Neuronal stem cell (in vitro differentiated cells): ENCODE measurements at places on chromosomes 6 and 20.

GRCh38 chr6:90111387-90111786 is 185.3 kb downstream of the BACH2 start:
- no peaks in the 10 kb centered on the region for H3K36me3 ChIP-seq
- H3K4me1 ChIP-seq, result peaks cover 6% of the 10 kb centered on the region
- no peak overlapping the region for H3K4me3 ChIP-seq
- no peak for DNase-seq
- H3K27ac ChIP-seq, result no peak overlapping the region
- H3K27me3 ChIP-seq, result no peaks in the 10 kb centered on the region

GRCh38 chr20:35598899-35599775 is 16.5 kb upstream of the SPAG4 start:
- H3K27me3 ChIP-seq, result peaks cover 83% of the 10 kb centered on the region
- no peak for DNase-seq
- H3K4me1 ChIP-seq, result peaks cover 10% of the 10 kb centered on the region
- H3K36me3 ChIP-seq, result no peaks in the 10 kb centered on the region
- H3K4me3 ChIP-seq, result no peak overlapping the region

DNA sequence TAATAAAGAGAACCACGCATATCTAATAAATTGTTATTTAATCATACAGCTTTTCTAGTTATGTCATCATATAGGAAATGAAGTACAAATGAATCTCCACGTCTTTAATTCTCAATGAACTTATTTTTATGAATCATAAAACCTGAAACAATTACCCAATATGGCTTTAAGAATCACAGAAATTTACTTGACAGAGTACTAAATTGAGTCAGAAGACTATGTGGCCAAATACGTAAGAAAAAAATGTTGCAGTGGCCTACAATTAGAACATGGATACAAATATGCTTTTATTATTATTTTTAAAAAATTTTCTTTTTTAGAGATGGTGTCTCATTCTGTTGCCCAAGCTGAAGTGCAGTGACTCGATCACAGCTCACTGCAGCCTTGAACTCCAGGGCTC is 584.7 kb upstream of the SLC35B3 start:
- no peak overlapping the region for H3K27ac ChIP-seq
- no peaks in the 10 kb centered on the region for H3K4me1 ChIP-seq
- no peaks in the 10 kb centered on the region for H3K36me3 ChIP-seq
- no peak overlapping the region for H3K4me3 ChIP-seq
- no peaks in the 10 kb centered on the region for H3K27me3 ChIP-seq

DNA sequence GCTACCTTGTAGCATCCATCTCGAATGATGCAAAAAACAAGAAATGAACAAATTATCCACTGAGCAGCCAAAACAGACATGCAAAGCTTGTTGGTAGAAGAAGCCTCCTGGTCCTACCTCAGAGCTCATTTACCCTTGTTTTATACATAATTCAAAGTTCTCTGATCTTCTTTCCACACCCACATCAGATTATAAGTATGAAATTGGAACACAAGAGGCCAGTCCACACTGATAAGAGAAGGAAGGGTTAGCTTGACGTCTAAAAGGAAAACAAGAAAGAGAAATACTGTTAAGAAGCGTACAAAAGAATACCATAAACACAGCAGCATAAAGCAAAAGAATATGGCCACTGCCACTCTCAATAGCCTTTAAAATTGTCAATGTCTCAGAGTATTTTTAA is 49.7 kb downstream of the FAM83B start:
- H3K27me3 ChIP-seq, result no peaks in the 10 kb centered on the region
- H3K4me3 ChIP-seq, result no peak overlapping the region
- H3K4me1 ChIP-seq, result no peaks in the 10 kb centered on the region
- DNase-seq, result no peak

- no peak overlapping the region for H3K27ac ChIP-seq
- H3K36me3 ChIP-seq, result no peaks in the 10 kb centered on the region
- no peak overlapping the region for H3K4me3 ChIP-seq
- no peaks in the 10 kb centered on the region for H3K27me3 ChIP-seq
- no peak for DNase-seq
These were observed 547.5 kb downstream of the COL12A1 start for GRCh38 chr6:74658391-74658790.

- H3K36me3 ChIP-seq, result no peaks in the 10 kb centered on the region
- DNase-seq, result no peak
- H3K27ac ChIP-seq, result no peak overlapping the region
- no peak overlapping the region for H3K4me3 ChIP-seq
- no peaks in the 10 kb centered on the region for H3K27me3 ChIP-seq
These were observed 266.1 kb upstream of the PTCHD4 start for GRCh38 chr6:48377115-48377514.

GRCh38 chr6:167951781-167952511 is 45.5 kb upstream of the KIF25 start:
- H3K27me3 ChIP-seq, result no peaks in the 10 kb centered on the region
- H3K27ac ChIP-seq, result no peak overlapping the region
- no peak overlapping the region for H3K4me3 ChIP-seq
- H3K36me3 ChIP-seq, result peaks cover 41% of the 10 kb centered on the region
- no peak for DNase-seq

DNA sequence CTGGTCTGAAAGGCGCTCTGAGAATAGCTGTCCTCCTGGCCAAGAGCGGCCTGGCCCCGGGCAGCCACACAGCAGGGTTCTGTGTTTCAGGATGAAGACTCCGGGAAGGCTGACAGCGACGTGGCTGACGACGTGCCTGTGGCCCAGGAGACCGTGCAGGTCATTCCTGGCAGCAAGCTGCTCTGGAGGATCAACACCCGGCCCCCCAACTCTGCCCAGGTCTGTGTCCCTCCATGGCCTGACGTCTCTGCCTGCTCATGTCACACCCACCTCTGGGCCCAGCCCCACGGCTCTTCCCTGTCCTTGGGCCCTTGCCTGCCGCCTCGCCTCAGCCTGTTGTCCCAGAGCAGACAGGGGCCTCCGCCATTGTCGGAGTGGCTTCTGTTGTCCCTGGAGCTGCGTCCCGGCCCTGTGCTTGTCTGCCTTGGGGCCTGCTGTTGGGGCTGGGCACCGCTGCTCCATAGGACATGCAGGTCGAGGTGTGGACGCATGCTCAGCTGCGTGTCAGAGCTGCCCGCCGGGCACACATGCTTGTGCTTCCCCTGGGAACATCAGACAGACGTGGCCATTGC is 16.2 kb upstream of the ADRM1 start:
- no peaks in the 10 kb centered on the region for H3K27me3 ChIP-seq
- no peak for DNase-seq
- H3K4me3 ChIP-seq, result no peak overlapping the region
- no peak overlapping the region for H3K27ac ChIP-seq

DNA sequence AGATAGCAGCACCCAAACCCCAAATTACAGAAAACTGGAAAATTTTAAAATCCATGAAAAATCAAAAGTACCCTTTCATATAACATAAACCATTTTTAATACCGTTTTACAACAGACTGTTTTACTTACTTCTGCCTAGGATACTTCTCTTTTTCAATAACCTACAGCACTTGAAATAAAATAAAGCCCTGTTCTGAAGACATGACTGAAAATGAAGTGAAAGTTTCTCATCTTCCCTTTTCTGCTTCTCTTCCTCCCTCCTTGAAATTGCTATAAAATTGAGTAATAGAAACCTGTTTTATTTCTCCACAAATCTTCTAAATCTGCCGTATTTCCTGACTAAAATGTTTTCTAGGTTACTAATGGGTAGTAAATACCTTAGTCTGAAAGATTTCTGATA is 20.3 kb downstream of the MMS22L start:
- no peak overlapping the region for H3K27ac ChIP-seq
- no peaks in the 10 kb centered on the region for H3K4me1 ChIP-seq
- no peak for DNase-seq
- H3K4me3 ChIP-seq, result no peak overlapping the region
- H3K27me3 ChIP-seq, result no peaks in the 10 kb centered on the region

- H3K4me1 ChIP-seq, result no peaks in the 10 kb centered on the region
- H3K27me3 ChIP-seq, result no peaks in the 10 kb centered on the region
- no peak for DNase-seq
- no peaks in the 10 kb centered on the region for H3K36me3 ChIP-seq
- no peak overlapping the region for H3K4me3 ChIP-seq
These were observed 149.7 kb upstream of the ENPP5 start for GRCh38 chr6:46320505-46320904.

DNA sequence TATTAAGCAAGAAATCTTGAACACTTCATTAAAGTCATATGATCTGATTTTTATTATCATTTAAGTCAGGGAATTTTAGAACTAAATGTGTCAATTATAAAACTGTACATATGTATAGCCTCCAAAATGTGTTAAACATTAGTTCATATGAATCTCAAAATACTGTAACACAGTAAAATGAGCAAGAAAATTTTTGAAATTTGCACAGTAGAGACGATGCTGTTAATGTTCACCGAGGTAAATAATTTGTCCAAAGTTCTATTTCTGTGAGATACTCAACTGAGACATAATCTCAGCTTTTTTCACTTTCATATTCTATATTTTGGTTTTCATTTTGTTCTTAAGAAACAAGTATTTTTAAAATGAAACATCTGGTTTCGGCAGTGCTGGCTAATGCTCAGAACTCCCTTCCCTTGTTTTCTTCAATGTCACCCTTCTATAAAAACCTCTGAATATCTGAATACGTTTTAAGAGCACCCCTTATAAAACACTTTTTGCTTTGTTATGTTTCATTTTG is 353.1 kb downstream of the LAMA2 start:
- H3K4me1 ChIP-seq, result no peaks in the 10 kb centered on the region
- H3K36me3 ChIP-seq, result no peaks in the 10 kb centered on the region
- no peak for DNase-seq
- H3K4me3 ChIP-seq, result no peak overlapping the region
- H3K27me3 ChIP-seq, result no peaks in the 10 kb centered on the region

- no peaks in the 10 kb centered on the region for H3K27me3 ChIP-seq
- H3K4me1 ChIP-seq, result no peaks in the 10 kb centered on the region
- H3K4me3 ChIP-seq, result no peak overlapping the region
- DNase-seq, result no peak
These were observed 15.6 kb downstream of the RRBP1 start for GRCh38 chr20:17666481-17666880.

GRCh38 chr6:138107078-138107751 is at the start of gene PERP:
Gene PERP (minus strand): TSS chr6:138107419. CDS start chr6:138107340, 79 bp downstream.
- no peaks in the 10 kb centered on the region for H3K36me3 ChIP-seq
- H3K4me3 ChIP-seq, result peak within 1 kb of the TSS; percentile 97
- peak within 1 kb of the TSS; percentile 22 for H3K27ac ChIP-seq
- H3K4me1 ChIP-seq, result peaks cover 2% of the 10 kb centered on the region

- H3K36me3 ChIP-seq, result no peaks in the 10 kb centered on the region
- H3K4me1 ChIP-seq, result peaks cover 3% of the 10 kb centered on the region
- H3K27ac ChIP-seq, result peak overlapping the region; percentile 71
These were observed 805 bp upstream of the STX16 start for GRCh38 chr20:58650181-58650775.

- H3K4me1 ChIP-seq, result no peaks in the 10 kb centered on the region
- no peak for DNase-seq
- H3K36me3 ChIP-seq, result no peaks in the 10 kb centered on the region
- H3K27me3 ChIP-seq, result no peaks in the 10 kb centered on the region
These were observed 254.3 kb downstream of the THBS2 start for GRCh38 chr6:168999392-168999791.

DNA sequence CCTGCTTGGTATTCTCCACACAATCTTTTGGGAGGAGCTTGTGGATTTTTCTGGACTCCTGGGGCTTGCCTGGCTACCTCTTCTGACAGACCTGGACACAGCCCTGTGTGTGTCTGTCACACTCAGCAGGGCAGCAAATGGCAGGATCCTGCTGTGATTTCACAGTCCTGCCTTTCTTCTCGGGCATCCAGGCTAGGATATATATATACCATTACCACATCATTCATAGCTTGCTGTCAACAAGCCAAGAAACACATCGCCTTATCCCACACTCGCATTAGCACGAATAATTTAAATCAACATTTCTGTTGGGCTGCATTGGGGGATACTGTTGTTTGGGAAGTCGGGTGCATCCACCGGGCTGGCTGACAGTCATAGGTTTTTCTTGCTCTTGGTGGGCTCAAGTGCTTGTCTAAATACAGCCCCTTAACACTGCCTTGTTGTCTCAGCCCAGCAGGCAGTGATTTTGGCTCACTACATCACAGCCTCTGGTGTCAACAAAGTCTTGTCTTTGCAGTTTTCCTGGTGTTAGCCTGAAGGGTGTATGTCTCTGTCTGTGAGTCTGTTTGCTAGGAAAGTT is 154.9 kb upstream of the FERMT1 start:
- no peak overlapping the region for H3K4me3 ChIP-seq
- DNase-seq, result no peak
- H3K27ac ChIP-seq, result no peak overlapping the region
- no peaks in the 10 kb centered on the region for H3K36me3 ChIP-seq

GRCh38 chr20:50523552-50524167 is 13.5 kb downstream of the PTPN1 start:
- H3K4me3 ChIP-seq, result no peak overlapping the region
- no peaks in the 10 kb centered on the region for H3K27me3 ChIP-seq
- peaks cover 15% of the 10 kb centered on the region for H3K36me3 ChIP-seq
- peaks cover 10% of the 10 kb centered on the region for H3K4me1 ChIP-seq

GRCh38 chr20:12557224-12557623 is 451.5 kb upstream of the SPTLC3 start:
- H3K4me3 ChIP-seq, result no peak overlapping the region
- DNase-seq, result no peak
- no peaks in the 10 kb centered on the region for H3K27me3 ChIP-seq
- H3K4me1 ChIP-seq, result no peaks in the 10 kb centered on the region
- no peaks in the 10 kb centered on the region for H3K36me3 ChIP-seq
- no peak overlapping the region for H3K27ac ChIP-seq

DNA sequence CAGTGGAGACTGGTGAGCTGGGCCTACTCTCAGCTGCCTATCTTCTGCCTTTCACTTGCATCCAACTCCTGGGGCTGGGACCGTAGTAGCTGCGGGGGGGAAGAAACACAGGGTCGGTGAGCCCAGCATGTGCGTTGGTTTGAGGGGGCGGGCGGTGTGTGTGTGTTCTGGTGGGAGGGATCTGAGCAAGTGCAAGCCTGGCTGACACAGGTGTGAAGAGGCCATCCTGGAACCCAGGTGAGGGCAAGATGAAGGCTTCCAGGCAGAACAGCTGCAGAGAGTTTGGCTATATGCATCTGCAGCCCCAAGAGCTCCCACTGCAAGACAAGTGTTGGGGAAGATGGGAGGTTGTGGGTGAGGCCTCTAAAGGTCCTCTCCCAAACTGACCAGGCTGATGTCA is 30.6 kb downstream of the MOCS1 start:
- no peak overlapping the region for H3K27ac ChIP-seq
- H3K27me3 ChIP-seq, result no peaks in the 10 kb centered on the region
- no peak for DNase-seq
- no peak overlapping the region for H3K4me3 ChIP-seq

DNA sequence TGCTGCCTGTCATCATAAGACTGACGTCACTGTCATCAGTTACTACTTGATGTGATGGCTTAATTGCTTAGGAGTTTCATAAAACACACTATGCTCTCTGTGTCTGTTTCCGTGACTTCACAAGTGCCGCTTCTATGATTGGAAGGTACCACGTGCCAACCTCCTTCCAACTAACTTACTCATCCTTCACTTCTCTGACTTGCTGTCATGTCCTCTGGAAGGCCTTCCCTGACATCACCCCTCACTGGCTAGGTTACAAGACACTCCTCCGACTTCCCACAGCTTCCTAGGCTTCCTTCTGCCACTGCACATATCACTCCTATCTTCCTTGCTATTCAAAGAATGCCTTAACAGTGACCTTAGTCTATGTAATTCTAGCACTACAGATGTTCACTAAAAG is 20.4 kb downstream of the SERINC3 start:
- DNase-seq, result no peak
- H3K4me3 ChIP-seq, result no peak overlapping the region
- H3K27ac ChIP-seq, result no peak overlapping the region
- no peaks in the 10 kb centered on the region for H3K27me3 ChIP-seq
- no peaks in the 10 kb centered on the region for H3K4me1 ChIP-seq

- no peak overlapping the region for H3K4me3 ChIP-seq
- H3K36me3 ChIP-seq, result peaks cover 3% of the 10 kb centered on the region
- no peak overlapping the region for H3K27ac ChIP-seq
- H3K27me3 ChIP-seq, result no peaks in the 10 kb centered on the region
- peaks cover 2% of the 10 kb centered on the region for H3K4me1 ChIP-seq
These were observed 79.3 kb upstream of the NAA20 start for GRCh38 chr20:19937651-19938420.
